ENCODE measurements at places on chromosomes 5 and 9.
A peak's percentile ranks its signal among the peaks of the same experiment; 100 is the strongest.

GRCh38 chr5:7592910-7593309 is 197.0 kb downstream of the ADCY2 start:
- no peak for DNase-seq

- DNase-seq: no peak
Measured at GRCh38 chr5:144457160-144457559, 286.5 kb downstream of the KCTD16 start.

- DNase-seq: no peak
Measured at GRCh38 chr5:100706776-100707175, 171.6 kb downstream of the FAM174A start.

DNA sequence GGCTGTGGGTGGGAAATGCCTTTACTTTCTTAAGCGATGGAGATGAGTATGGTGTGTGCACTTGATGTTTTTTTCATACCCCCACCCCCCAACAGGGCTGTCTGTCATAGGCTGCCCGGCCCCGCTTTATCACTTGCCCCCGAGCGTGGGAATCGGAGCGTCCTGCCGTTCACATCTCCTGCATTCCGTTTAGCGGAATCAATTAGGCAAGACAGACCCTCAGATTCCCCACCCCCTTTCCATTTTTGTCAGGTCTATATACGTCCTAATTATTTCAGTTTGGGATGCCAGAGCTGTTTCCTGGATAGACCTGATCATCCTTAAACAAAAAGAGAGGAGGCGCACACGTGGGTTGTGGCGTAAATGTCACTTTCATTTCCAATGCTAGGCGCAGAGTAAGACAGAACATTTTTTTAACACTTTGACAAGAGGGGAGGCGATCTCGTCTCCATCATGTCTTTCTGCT is 217.2 kb downstream of the MEF2C start:
- DNase-seq: no peak

- DNase-seq: no peak
Measured at GRCh38 chr5:139368613-139369012, 14.5 kb downstream of the SLC23A1 start.

- no peak for DNase-seq
Measured at GRCh38 chr5:56250011-56250410, 16.9 kb upstream of the ANKRD55 start.

GRCh38 chr5:169243651-169244422 is 57.1 kb downstream of the SLIT3 start:
- no peak for DNase-seq

DNA sequence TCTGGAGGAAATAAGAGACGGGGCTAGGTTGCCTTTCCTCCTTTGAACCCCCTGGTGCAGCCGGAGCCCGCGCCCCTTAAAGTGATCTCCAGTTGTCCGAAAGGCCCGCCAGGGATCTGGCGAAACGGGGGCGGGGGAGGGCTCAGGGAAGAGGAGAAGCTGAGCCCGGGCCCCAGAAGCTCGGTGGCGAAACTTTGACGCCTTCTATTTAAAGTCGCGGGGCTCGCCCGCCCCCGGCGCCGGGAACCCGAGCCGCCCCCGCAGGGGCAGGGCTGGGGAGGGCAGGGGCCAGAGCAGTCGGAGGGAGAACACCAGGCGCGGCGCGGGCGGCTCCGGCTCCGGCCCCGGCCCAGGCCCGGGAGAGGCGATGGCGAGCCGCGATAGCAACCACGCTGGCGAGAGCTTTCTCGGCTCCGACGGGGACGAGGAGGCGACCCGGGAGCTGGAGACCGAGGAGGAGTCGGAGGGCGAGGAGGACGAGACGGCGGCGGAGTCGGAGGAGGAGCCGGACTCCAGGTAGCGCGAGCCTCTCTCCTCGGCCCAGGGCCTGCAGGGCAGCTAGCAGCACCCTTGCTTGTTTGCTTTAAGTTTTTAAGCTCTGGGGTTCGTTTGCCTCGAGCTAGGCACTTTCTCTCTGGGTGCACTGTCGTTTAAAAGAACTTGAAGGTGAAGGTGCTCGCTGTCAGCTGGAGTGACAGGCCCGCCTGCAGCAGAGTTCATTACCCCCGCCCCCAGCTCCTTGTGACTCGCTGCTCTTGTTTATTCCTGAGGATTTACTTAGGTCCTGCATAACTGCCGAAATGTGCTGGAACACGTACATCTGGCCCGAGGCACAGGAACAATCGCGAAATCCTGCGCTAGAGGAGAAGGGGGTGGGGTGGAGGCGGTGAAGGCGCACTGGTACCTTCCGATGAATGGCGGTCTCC is at the start of gene CMYA5:
CMYA5 (plus strand) TSS at position 296 of the 926 bp plus-strand sequence; CDS start at position 368, 72 bp downstream.
- DNase-seq: no peak

- DNase-seq: no peak
Measured at GRCh38 chr9:92850898-92851297, 26.9 kb downstream of the ZNF484 start.

DNA sequence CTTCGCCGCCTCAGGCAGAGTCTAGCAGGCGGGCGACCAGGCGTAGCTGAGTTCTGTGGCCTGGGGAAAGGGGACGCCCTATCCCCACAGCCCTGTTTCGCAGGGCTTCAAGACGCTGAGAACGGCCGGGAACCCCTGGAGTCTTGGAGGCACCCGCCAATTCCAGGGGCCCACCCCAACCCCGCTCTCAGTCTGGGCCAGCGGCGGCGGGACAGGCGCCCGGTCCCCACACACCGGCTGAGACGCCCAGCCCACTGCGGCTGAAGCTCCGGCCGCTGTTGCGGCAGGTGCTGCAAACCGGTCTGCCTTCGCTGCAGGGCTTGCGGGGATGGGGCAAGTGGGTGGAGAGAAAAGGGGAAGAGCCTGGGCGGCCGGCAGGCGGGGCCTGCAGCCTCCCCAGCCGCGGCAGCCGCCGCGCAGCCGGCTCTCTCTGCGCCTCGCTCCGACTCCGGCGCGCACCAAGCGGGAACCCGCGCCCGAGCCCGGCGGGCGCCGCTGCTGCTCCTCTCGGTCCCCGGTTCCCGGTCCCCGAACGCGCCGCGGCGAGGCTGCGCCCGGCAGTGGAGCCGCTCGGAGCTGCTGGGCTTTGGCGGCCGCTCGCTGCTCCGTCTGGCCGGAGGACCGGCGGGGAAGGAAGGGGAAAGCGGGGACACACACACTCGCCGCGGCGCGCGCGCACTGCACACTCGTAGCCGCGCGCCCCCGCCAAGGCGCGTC is at the start of gene PIP5K1B:
PIP5K1B (plus strand) TSS at position 427 of the 717 bp plus-strand sequence. CDS start 117,375 bp downstream, outside the sequence.
- DNase-seq: peak; percentile 62

- DNase-seq: no peak
Measured at GRCh38 chr5:59186623-59187022, 603.7 kb downstream of the RAB3C start.

DNA sequence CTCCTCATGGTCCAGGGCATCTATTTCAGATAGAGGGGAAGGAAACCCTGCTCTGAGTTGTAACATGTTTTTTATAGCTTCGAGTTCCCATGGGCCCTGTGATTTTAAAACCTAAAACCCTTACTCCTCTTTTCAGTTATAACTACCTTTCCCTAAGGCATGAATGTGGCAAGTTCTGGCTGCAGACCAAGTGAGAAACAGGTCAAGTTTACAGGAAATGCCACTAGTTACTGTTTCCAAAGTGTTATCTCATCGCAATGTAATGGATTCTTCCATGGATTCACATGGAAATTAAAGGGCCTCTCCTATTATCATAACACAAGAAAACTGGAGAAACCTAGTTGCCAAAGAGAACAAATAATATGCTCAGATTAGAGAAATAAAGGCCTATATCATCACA is 574.5 kb upstream of the GRAMD2B start:
- DNase-seq: no peak

- DNase-seq: no peak
Measured at GRCh38 chr9:117253261-117253660, 161.6 kb downstream of the ASTN2 start.

DNA sequence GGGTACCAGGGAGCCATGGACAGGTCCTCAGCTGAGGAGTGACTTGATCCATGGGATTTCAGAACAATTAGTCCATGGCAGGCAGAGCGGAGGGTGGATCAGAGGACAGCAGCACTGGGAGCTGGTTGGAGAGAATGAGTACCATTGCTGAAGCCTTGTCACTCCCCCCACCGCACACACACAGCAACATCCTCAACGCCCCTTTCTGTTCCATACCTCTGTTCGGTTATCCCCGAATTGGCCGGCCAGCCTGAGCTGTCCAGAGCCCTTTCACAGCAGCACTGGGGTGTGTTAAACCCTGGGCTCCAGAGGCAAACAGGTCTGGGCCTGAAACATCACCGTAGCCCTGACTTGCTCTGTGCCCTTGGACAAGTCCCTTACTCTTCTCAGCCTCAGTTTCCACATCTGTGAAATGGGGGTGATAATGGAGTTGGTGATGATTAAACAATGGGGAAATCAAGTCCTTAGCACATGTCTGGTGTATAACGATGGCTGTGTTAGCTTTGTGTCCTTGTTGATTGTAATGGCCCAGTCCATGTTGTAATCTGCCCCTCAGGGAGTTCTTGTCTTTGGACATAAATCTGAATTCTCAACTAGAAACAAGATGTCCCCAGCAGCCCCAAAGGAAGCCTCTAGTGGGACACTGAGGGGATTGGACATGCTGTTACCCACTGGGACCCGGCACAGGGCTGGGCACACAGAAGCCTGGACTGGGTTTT is 16.9 kb downstream of the GSN start:
- DNase-seq: no peak

DNA sequence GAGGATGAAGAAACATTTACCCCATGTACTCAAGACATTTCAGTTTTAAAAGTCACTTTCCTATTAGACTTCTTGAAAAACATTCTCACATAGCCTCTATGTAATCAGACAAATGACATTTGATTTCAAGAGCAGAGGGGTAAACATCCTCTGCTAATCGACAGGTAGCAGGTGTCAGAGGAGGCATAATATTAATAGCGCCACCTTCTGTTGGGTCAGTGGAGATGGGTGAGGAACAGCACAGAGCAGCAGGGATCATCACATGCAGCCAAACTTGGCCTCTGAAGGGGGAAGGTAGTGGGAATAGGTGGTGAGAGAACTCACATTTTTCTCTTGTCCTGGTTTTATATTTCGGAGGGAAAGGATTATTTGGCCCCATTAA is 3.3 kb upstream of the LSM11 start:
- no peak for DNase-seq

GRCh38 chr5:173247041-173247440 is 12.0 kb upstream of the NKX2-5 start:
- no peak for DNase-seq

DNA sequence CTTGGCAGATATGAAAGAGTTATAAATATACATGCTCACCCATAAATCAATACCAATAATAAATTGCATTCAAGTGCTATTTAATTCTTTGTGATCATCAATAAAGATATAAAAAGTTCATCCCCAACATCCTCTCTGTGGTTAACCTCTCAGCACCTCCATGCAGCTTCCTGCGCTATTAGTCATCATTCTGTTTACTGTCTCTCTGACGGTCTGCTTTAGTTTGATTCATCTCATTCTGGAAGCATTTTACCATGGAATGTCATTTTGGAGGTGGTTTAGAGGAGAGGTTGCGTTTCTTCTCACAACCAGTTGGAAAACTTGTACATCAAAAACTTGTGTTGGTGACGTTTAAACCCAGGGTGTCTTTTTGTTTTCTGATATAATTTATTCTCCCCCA is 486.6 kb downstream of the BRINP1 start:
- no peak for DNase-seq

GRCh38 chr5:39519566-39520231 is 94.9 kb upstream of the DAB2 start:
- DNase-seq: no peak

- no peak for DNase-seq
Measured at GRCh38 chr5:78594610-78595457, 53.7 kb downstream of the LHFPL2 start.

- no peak for DNase-seq
Measured at GRCh38 chr9:78813602-78814180, 516.8 kb downstream of the PSAT1 start.

DNA sequence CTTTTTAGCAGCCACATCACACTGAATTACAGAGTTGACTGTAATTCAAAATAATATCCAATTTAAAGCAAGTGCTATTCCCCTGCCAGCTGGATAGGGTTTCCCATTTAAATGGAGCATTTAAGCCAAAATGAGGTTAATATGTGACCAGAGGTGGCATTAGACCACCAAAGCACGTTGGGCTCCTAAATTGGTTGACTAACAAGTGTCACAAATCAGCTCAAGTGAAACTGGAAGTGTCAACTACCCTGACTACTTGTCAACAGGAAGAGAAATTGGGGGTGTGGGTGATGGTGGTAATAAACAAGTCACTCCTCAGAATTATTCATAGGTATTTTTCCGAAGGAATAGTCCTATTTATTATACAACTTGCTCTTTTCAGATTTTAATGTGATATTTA is 609.6 kb upstream of the TLE4 start:
- no peak for DNase-seq

DNA sequence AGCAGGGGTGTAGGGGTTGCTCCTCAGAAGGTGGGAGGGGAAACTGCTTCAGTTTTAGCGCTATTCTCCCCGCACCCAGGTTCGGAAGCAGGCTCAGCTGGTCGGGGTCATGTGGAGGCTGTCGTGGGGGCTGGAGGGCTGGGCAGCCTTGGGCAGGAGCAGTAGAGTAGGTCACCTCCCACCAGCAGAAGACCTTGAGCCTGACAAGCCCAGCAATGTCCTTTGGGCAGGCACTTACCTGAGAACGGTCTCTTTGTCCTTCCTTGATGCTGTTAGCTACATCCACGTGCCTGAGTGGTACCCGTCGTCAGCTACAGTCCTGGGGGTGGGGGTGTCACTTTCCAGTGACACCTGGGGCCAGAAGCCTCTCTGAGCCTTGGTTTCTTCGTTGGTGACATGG is 20.3 kb downstream of the ENHO start:
- no peak for DNase-seq

- DNase-seq: no peak
Measured at GRCh38 chr9:113633782-113634595, 170.5 kb downstream of the RGS3 start.

DNA sequence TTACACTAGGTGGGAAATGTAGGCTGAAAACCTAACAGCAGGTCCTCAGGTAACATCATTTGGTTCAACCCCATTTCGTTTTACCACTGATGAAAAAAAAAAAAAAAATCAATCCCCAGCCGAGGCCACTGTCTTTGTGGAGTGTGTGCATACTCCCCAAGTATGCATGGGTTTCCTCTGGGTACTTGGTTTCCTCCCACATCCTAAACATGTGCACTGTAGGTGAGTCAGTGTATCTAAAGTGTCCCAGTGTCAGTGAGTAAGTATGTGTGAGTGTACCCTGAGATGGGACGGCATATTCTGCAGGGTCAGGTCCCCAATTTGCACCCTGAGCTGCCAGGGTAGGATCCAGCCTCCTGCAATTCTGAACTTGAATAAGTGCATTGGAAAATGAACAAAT is 966.5 kb upstream of the DMAC1 start:
- DNase-seq: no peak

- DNase-seq: no peak
Measured at GRCh38 chr5:132437604-132438266, 52.8 kb downstream of the IRF1 start.

Data from anterior cingulate cortex (tissue), 58 donors.